ENCODE measurements at places on chromosomes 1 and 21.
A peak's percentile ranks its signal among the peaks of the same experiment; 100 is the strongest.

DNA sequence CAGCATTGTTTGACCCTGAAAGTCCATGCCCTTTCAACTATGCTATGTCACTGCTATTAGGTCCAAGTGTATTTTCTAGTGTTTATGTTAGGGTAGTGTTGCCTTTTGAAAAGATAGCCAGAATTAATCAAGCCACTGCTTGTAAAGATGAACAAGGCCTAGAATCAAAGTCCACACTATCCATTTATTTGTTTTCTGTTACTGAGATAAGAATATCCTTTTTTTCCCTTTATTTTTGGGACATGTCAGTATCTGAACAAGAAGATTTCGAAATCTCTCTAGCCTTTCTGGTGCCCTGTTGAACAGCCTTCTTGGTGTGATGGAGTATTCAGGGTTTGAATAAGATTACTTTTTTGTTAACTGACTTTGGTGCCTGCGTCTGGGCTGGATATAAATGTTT, 16.7 kb downstream of the UBAP2L start:
- DNase-seq = no peak

DNA sequence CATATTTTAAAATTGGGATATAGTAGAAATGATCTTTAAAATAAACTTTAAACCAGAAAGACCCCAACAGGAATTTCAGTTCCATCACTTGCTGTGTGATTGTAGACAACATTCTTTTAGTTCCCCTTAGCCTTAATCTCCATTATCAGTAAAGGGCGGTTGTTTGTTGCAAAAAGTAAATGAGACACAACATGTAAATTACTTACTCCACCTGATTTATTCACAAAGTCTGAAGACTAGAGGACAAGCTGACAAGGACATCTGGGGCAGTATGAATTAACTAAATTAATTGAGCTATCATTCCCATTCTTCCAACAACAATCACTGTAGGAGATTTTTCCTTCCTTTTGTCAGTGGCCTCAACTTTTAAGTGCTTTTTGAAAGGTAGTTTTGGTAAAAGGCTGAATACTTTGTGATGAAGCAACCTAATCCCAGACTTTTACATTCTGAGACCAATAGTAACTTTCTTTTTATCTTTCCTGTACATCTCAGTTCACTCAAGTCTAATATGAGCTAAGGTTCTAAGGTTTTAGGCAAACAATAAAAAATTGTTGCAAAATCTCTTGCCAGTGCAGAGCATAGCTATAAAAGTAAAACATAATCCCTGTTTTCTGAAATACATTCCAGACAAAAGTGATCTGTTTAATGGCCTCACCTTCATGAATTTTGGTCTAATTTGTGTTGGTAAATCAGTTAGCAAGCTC, 6.2 kb downstream of the SLC19A2 start:
- no peak for DNase-seq

DNA sequence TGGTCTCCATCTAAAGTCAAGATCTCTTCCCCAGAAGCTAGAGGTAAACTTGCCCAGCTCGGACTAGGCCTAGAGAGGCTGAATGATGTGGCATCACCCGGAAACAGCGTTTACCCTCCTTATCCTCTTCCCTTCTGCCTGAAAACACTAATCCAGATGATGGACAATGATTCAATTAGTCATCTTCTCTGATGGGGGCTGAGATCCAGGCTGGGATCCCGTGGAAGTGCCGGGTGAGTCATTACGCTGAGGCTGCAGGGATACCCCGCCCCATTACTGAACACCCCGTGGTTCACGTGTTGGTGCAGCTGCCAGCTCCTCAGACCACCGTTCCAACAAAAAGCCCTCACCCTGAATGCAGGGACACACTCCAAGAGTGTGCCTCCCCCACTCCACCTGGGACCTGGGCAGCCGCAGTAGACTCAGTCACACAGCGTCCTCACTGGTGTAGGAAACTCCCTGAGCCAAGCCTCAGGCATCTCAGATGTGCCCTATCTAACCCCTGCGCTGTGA, 2.0 kb downstream of the S100A6 start:
- no peak for DNase-seq

DNA sequence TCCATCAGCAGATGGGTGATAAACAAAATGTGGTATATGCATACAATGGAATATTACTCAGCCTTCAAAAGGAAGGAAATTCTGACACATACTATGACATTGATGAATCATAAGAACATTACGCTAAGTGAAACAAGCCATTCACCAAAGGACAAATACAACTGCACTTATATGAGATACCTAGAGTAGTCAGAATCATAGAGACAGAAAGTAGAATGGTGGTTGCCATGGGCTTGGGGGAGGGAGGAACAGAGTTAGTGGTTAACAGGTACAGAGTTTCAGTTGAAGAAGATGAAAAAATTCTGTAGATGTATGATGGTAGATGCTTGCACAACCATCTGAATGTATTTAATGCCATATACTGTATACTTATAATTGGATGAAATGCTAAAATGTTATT, 39.1 kb upstream of the KCNK2 start:
- no peak for DNase-seq

- no peak for DNase-seq
These were observed 31.2 kb upstream of the LAPTM5 start for GRCh38 chr1:30788580-30789387.

DNA sequence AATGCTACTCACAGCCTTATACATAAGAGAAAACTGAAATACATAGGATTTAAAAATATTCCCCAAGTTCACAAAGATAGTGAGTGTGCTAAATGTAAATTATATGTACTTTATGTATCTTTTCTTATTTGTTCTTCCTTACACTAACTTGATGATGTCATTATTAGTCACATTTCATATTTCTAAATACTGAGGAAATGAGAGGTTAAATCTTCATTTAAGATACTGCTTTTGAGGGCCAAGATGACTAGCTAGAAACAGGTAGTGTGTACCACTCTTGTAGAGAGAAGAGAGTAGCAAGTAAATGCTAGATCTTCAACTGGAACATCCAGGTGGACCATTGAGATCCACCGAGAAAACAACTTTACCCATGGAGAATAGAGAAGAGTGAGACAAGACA, 29.8 kb downstream of the PYHIN1 start:
- DNase-seq = no peak

GRCh38 chr21:42384989-42385388, 10.9 kb downstream of the TMPRSS3 start:
- DNase-seq = no peak

DNA sequence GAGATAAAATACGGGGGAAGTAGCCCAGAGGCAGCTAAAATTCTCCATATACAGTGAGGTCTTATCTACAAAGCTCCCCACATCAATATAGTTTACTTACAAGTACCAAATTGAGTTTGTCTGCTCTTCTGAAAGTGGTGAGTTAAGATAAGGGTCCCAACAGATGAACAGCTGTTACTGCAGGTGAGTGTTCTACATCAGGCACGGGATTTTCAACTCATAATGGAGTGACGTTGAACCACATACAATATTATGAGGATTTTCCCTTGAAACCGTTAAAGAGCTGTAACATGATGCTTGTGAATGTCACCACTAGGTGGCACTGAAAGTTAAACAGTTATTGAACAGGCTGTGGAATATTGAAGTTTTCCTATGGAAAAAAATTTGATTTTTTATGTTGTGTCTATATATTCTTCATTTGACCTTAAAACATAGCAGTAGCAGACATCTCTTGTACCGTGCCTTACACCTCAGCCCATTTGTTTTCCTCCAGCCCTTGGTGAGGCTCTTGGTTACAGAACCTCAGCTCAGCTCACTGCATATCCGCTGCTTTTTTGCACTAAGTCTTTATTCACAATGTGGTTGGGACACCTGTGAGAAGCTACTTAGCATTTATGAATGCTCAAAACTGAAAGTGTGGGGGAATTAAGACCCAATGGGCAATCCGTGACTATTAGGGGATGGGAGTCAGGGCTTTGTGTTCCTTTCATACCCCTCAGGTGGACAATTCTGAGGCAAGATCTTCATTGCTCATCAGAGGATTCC, 23.2 kb downstream of the CD1D start:
- DNase-seq = no peak

GRCh38 chr1:155255243-155256007, at the start of gene ENTREP3:
Gene ENTREP3, minus strand, starts transcription at chr1:155255483. Its CDS starts 606 bp downstream, at chr1:155254877.
- peak; percentile 47 for DNase-seq

GRCh38 chr1:37177230-37177864, 143.0 kb upstream of the GRIK3 start:
- no peak for DNase-seq
